ENCODE measurements at places on chromosomes 7 and 10.

GRCh38 chr10:75508239-75508813 lies 76.9 kb downstream of the LRMDA start:
- no peak for DNase-seq

GRCh38 chr10:97020452-97021400 lies 165.0 kb downstream of the SLIT1 start:
- no peak for DNase-seq

DNA sequence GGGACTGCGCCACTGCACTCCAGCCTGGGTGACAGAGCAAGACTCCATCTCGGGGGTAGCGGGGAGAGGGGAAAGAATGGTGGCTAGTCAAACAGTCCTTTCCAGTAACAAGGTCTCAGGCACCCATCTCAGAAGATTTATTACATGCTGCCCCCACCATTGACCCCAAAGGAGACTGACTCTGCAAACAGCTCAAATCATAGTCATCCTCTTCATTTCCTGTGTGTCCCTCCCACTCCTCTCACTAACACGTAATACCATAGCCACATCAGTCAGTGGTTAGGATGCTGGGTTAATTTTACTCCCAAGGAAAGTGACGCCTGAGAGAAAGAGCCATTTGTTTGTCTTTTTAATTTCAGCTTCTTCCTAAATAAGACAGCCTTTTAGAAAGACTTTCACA lies 56.6 kb upstream of the BET1 start:
- no peak for DNase-seq

DNA sequence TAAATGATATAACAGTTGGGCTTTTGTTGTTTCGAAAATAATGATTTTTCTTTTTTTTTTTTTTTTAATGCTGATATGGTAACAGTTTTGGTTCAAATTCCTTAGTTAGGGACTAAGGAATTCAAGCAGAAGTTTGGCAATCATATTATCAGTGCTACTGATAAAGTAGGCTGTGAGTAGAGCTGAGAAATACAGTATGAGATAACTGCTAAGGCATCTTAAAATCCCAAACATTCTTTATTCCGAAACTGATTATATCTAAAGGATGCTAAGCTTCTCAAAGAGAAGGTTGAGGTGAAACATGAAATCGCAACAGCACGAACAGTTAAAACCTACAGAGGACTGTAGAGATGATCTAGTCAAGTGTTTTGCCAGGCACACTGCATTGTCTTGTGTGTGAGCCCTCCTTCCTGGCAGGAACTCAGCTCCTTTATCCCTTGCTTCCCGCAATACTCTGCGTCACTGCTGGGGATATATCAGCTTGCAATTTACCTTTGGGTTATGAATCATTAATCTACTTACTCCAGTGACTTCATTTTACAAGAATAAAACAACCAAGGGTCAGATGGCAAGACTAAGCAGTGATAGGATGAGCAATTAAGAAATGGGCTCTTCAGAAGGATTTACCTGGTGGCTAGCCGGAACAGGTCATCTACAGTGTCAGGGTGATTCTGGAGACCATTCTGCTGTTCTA lies 36.7 kb downstream of the IRF5 start:
- DNase-seq: no peak

GRCh38 chr7:148041156-148041555 lies 549.4 kb upstream of the C7orf33 start:
- DNase-seq: no peak

DNA sequence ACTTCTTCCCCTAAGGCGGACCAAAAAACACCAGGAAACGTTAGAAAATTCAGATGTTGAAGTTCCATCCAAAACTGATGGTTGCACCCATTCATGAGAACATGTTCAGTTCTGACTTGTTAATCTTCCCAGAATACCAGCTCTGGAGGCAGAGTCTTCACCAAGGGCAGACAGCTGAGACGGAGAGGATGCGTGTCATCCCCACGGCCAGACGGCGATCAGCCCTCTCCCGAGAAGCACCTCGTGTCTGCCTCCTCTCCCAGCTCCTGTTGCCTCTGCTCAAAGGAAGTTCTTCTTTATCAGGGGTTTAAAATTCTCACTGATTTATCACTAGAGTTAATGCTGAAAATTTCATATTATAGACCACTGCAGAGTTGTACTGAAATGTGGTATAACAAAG lies 269.7 kb downstream of the ZMYND11 start:
- no peak for DNase-seq

GRCh38 chr7:28190077-28190710 lies 9.6 kb upstream of the JAZF1 start:
- DNase-seq: no peak

GRCh38 chr7:47906883-47907282 lies 41.4 kb downstream of the PKD1L1 start:
- DNase-seq: no peak

GRCh38 chr10:69087590-69088470 lies at the start of gene SRGN:
TSS of gene SRGN (plus strand) at chr10:69088103. CDS start at chr10:69088158, 55 bp downstream.
- no peak for DNase-seq

GRCh38 chr10:47025253-47025539 lies 114.0 kb downstream of the PTPN20 start:
- DNase-seq: no peak

DNA sequence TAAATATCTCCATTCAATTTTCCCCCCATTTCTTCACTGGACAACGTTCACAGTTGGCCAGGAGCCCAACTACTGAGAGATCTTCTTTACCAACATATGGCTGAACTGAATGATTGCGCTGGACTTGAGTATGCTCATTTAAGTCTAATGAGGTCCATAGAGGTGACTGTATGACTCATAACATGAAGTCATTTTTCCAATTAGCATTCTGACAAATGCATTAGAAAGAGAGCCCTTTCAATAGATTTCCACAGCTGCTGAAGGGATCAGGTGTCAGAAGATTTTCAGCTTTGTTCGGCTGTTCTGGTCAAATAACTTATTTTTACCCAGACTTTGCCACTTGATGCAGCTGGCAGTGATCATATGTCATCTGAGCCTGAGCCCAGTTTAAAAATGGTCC lies 438.0 kb downstream of the ETV1 start:
- no peak for DNase-seq

DNA sequence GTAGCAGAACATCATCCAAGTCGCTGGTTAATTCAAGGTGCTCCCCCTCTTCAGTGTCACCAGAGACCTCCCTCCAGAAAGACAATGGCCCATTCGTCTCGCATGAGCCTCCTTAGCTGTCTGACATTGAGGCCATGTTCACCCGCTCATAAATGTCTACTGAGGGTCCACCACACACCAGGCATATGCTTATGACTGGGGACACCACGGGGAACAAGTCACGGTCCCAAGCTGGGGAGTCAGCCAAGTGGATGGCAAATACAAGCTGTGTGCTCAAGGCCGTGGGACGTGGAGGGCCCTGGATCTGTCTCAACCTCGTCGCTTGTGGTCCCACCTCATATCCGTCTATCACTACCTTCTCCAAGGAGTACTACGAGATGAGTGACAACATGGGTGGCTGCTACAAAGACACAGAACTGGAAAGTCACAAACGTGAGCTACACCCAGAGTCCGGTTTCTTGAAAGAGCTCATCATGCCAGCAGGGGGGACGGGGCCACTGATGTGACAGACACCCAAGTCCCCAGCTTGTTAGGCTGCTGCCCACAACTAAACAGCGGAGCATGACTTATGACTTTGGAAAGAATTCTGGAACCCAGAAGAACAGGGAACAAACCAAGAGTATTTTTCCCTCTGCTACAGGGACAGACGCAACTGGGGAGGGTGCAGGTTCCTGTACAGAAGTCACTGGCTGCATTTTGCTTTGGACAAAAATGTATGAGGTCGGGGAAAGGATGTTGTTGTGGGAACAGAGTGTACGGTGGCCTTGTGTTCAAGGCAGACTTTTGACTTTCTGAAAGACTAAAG lies 189.6 kb downstream of the COBL start:
- DNase-seq: no peak

DNA sequence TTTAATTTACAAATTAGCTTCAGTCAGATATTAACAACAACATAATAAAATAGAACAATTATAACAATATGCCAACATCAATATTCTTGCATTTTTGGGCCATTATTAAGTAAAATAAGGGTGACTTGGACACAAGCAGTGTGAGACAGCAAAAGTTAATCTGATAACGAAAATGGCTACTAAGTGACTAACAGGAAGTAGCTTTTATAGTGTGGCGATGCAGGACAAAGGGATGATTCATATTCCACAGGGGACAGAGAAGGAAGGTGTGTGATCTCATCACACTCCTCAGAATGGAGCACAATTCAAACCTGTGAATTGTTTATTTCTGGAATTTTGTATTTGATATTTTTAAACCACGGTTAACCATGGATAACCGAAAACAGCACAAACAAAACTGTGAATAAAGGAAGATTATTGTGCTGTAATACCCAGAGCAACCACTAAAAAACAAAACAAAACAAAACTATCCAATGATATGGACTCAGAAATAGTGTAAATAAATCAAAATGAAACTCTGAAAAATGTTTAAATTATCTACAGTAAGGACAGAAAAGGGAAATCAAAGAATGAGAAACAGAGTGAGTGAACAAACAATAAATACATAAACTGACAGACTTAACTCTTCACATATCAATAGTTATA lies 66.9 kb upstream of the TFEC start:
- no peak for DNase-seq

DNA sequence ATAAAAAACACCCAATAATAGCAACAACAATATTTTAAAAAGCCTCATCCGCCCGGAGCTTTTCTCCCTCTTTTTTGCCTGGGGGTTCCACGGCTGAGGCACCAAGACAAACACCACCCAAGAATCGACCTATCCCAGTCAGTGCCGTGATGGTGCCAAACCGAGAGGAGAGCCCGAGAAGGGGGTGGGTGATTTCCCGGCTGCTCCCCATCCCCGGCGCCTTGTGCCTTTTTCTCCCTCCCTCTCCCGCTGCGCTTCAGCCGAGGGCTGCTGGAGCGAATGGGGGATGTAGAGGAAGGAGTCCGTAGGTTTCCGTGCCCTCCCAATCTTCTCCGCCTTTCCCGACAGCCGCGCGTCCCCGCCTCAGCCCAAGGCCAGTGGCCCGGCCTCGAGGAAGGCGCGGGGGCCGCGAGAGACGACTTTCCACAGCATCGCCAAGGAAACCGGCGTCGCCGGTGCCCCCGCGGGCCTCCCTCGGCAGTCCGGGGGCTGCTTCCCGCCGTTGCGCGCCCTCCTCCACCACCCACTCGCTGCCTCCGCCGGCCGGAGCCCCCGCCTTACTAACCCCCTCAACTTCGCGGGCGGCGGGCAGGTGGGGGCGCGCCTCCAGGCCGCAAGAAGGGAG lies 1.3 kb downstream of the EGR2 start:
- DNase-seq: no peak

DNA sequence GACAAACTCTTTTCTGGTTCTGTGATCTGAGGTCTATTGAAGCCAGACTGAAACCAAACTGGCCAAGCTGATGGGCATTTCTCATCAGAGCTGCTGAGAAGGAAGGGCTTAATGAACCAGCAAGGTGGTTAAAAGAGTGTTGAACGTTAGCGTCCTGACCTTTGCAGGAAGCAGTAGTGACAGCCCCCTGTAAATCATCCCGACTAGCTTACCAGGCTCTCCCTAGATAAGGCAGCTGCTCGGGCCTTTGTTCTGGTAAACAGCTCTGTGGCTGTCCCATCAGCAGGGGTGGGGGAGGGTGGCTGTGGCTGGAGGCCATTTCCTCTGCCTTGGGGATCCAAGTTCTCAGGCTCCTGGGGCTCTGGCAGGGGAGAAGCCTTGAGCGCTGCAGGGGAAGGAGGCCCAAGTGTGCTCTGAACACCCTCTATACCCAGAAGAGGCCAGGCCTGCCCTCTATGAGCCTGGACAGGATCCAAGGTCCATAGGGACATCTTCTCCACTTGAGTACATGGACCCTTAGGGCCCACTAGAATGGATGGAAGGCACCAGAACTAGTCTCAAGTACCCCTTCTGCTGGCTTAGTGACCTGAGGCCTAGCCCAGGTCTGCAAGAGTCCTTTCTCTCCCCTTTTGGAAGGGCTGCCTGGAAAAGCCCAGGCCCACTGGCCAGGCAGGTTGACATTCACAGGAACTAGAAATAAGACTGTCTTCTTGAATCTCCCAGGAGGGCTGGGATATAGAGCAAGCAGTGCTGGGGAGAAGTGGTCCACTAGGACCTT lies 134.6 kb downstream of the ARHGAP22 start:
- DNase-seq: no peak

DNA sequence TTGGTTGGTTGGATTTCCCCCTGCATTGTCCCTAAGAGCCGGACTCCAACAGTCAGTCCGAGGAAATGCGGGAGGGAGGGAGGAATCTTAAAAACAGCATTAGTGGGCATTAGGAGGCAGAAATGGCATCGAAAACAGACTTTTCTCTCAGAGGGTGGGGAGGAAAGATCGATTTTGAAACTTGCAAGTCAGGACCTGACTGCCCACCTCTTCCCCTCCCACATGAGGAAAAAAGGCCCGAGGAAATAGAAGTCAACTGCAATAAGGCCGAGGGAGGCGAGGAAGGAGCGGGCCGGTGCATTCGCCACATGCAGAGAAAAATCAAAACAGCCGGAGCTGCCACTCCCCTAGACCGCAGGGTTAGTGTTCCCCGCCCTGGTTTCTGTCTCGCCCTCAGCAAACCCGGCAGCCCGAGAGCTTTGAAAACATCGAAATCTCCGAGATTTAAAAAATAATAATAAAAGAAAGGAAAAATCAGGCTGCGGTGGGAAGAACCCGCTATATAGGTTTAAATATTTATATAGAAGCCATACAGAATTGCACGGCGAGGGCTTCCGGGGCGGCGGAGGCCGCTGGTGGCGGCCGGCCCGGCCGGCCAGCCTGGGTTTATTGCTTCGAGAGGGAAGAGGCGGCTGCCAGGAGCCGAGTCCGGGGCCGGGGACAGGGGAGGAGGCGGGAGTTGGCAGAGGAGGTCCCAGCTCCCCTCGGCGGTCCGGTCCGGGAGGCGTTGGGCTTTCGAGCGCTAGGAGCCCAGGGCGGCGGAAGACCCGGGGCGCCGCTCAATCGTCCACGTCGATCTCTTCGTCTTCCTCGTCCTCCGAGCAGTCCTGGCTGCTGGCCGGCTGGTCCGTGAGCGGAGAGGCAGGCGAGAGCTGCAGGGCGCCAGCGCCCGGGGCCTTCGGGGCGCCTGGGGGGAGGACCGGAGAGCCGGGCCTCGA lies 2.5 kb downstream of the LBX1 start:
- no peak for DNase-seq

- DNase-seq: no peak
Measured at GRCh38 chr10:29063806-29064644, 224.8 kb upstream of the LYZL1 start.

DNA sequence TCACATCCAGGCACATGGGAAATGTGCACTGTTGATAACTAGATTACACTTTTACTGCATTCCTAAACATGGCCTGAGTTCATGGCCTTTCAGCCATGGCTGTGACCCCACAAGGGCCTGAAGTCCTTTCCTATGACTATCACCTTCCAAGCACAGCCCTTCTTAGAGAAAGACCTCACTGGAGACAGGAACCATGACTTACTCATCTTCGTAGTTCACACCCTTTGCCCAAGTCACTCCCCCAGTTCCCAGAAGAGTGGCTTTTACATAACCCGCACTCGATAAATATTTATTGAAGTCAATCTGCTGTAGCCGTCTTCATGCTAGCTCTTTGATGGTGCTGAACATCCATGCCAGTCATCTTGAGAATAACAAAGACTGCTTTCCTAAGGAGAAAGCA lies 632.5 kb upstream of the NRP1 start:
- no peak for DNase-seq

Measured in HuH-7.5 (cell line).